ENCODE measurements at places on chromosomes 2 and 18.

DNA sequence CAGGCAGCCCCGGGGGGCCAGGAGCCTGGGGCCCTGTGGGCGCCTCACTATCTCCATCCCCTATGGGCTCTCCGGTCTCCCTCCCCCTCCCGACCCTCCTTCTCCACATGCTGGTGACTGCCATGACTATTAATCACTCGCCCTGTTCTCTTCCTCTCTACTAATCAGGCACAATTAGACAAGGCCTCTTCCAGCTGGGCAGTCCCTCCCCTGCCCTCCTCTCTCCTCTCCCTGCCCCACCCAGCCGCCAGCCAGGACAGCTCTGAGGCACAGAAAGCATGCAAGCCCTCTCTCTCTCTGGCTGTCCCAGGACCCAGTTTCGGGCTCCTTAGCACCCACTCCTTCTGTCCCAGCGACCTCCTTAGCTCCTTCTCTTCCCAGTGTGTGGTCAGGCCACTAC is 5.8 kb downstream of the ASIC4 start:
- H3K27me3 ChIP-seq: no peaks in the 10 kb centered on the region
- no peaks in the 10 kb centered on the region for H3K36me3 ChIP-seq
- H3K27ac ChIP-seq: no peak overlapping the region
- peaks cover 6% of the 10 kb centered on the region for H3K4me1 ChIP-seq
- DNase-seq: no peak

DNA sequence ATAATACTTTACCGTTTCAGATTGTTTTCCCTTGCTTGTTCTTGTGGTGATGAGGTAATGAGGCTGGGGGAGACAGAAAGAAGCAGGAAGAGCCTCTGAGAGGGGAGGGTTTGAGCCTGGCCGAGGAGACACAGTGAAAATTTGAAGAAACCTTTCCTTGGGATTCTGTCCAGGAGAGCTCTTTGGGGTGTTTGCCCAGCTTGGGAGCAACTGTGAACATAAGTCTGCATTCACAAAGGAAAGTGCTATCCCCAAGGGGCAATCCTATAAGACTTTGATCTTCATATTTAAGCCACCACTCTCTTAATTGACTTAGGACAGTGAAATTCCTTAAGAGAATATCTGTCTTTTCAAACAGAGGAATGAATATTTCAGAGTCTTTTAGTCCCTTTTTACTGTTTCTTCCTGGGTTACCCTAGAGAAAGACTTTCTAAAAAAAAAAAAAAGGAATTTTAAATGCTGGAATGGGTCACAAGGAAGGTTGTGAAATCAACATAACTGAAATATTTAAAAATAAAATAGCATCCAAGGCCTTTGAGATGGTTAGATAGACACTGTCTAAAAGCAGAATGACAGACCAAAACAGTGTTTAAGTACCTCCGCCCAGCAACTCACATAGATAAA is 52.5 kb upstream of the STAM2 start:
- H3K36me3 ChIP-seq: no peaks in the 10 kb centered on the region
- H3K4me1 ChIP-seq: no peaks in the 10 kb centered on the region
- no peak overlapping the region for H3K4me3 ChIP-seq
- no peaks in the 10 kb centered on the region for H3K27me3 ChIP-seq

GRCh38 chr18:69845593-69846506 is 101.8 kb downstream of the CD226 start:
- peak; percentile 57 for DNase-seq
- H3K4me1 ChIP-seq: no peaks in the 10 kb centered on the region
- H3K4me3 ChIP-seq: no peak overlapping the region
- no peaks in the 10 kb centered on the region for H3K36me3 ChIP-seq

GRCh38 chr2:204849892-204850291 is 304.6 kb downstream of the PARD3B start:
- no peaks in the 10 kb centered on the region for H3K27me3 ChIP-seq
- no peak overlapping the region for H3K27ac ChIP-seq
- H3K4me1 ChIP-seq: no peaks in the 10 kb centered on the region
- no peak for DNase-seq
- no peaks in the 10 kb centered on the region for H3K36me3 ChIP-seq

DNA sequence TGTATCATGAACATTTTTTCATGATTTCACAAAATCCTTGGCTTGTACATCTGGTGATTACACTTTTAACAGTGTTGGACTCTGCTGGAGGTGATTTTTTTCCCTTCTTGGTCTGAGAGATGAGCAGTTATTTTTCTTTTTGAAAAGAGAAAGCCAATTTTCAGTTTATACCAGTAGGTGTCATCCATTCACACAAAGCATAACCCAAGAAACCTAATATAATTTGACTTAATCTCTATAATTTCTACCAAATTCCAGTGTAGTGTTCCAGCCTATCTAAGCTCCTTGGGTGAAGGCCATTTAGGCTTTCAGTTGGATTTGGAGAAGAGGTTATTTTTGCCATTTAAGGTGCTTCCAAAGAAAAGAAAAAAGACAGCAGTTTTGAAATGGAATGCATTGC is 7.7 kb upstream of the ICOS start:
- H3K27me3 ChIP-seq: no peaks in the 10 kb centered on the region
- no peak overlapping the region for H3K27ac ChIP-seq
- no peak for DNase-seq

DNA sequence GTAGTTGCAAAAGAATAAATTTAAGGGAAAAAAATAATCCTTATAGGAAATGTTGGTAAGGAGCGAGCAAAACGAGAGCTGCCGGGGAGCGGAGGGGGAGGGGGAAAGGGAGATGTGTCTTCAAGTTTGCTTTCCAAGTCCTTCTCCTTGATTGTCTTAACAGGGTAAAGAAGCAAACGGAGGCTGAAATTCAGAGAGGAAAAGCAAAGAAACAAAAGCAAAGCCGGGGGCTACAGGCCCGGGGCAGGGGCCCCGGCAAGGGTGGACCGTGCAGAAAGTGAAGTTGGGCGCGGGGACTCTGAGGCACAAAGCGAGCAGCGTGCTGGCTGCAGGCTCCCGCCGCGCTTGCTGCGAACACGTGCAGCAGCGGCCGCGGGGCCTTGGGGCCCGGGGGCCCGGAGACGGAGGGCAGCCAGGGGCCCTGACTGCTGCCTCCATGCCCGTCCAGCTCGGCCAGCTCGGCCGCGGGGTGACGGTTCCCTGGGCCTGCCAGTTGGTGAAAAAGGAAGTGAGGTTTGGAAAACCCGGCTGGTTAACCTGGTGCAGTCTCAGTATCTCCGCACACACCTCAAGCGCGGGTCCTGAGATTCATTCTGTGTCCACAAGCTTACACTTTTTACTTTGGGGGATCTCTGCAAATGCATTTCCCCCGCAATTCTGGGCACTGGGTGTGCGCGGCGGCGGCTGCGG is 4.1 kb downstream of the BCL11A start:
- peaks cover 8% of the 10 kb centered on the region for H3K36me3 ChIP-seq
- no peaks in the 10 kb centered on the region for H3K27me3 ChIP-seq
- peak overlapping the region; percentile 82 for H3K4me3 ChIP-seq

DNA sequence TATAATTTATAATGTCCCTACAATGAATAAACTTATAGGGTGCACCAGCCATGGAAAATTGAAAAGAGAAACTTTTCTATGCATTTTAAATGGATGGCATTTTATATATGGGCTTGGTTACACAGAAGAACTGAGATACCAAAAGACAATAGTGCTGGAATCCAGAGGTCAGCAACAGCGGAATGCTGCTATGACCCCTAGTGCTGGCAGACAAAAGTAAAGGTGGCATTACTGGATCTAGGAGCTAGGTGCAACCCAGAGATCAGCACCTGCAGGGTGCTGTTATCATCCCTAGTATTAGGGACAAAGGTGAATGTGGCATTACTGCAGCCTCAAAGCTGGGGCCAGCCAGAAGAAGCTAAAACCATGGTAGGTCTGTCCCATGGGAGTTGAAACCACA is 392.7 kb upstream of the ST6GAL2 start:
- no peaks in the 10 kb centered on the region for H3K27me3 ChIP-seq
- no peaks in the 10 kb centered on the region for H3K36me3 ChIP-seq
- peak; percentile 25 for DNase-seq
- no peak overlapping the region for H3K27ac ChIP-seq

- H3K36me3 ChIP-seq: no peaks in the 10 kb centered on the region
- no peaks in the 10 kb centered on the region for H3K27me3 ChIP-seq
- DNase-seq: no peak
- H3K27ac ChIP-seq: no peak overlapping the region
- peaks cover 9% of the 10 kb centered on the region for H3K4me1 ChIP-seq
- no peak overlapping the region for H3K4me3 ChIP-seq
These were observed 238.8 kb downstream of the LDLRAD4 start for GRCh38 chr18:13457327-13457726.

- H3K4me3 ChIP-seq: peak within 1 kb of the TSS; percentile 44
- peaks cover 27% of the 10 kb centered on the region for H3K27me3 ChIP-seq
- H3K36me3 ChIP-seq: no peaks in the 10 kb centered on the region
- no peaks in the 10 kb centered on the region for H3K4me1 ChIP-seq
These were observed at the start of gene EGR4 for GRCh38 chr2:73293534-73294171. TSS of gene EGR4 (minus strand) at chr2:73293548. CDS start at chr2:73293317, 231 bp downstream.

DNA sequence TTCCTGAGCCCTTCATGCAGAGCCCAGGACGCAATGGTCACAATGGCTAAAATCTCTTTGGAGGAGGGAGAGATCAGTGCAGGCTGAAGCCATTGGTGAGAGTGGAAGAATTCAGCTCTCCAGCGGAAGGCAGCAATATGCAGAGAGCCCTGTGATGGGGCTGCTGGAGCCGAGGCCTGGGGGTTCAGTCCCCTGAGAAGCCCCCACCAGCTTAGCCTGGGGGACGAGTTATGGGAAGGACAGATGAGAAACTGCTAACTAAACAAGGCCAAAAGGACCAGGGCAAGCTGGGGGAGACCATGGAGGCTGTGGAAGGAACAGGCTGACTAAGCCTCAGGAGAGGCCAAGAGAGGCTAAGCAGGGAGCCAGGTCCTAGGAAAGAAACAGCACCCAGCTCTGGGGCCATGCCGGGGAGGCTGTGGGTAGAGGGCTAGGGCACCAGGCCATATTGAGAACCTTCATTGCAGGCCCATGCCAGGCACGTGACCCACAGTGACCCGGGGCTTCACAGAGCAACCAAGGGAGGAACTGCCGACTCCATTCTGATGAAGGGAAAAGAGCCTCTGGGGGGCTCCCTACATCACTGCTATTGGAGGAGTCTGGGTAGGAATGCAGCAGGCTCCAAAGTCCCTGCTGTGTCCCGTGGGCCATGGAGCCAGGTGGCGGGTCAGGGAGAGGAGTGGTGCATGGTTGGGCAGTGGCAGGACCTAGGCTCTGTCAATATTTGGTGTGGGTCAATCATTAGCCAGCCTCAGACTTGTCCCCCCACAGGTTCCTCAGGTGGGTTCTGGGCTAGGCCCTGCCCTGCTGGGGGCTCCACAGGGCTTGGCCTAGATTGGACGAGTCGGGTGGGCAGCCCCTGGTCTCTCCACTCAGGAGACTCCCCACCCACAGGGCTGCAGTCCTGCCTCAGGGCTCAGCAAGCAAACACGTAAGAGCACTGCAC is 19.8 kb downstream of the PROC start:
- no peaks in the 10 kb centered on the region for H3K36me3 ChIP-seq
- H3K4me1 ChIP-seq: no peaks in the 10 kb centered on the region
- H3K4me3 ChIP-seq: no peak overlapping the region
- no peaks in the 10 kb centered on the region for H3K27me3 ChIP-seq

DNA sequence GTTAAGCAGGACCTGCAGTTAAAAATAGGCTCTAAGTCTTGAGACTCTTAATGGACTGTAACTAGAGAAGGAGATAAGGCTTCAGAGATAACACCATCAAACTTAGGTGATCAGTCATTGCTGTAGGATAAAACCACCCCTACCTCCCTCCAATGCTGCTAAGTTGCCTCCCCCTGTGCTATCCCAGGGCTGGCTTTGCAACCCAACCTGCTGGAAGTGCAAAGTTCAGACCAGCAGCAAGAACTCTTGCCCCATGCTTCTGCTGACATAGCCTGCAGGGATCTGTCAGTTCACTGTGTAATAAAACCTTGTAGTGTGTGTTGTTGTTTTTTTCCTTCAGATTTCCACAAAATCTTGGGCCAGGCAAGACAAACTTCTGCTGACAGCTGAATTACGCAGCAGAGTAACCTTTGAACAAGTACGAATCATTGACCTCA is 57.4 kb upstream of the EPB41L3 start:
- no peaks in the 10 kb centered on the region for H3K27me3 ChIP-seq
- no peak overlapping the region for H3K27ac ChIP-seq
- H3K4me1 ChIP-seq: peaks cover 6% of the 10 kb centered on the region
- DNase-seq: peak; percentile 89

GRCh38 chr2:200077838-200078237 is 122.5 kb downstream of the MAIP1 start:
- no peak for DNase-seq
- no peaks in the 10 kb centered on the region for H3K36me3 ChIP-seq
- H3K4me1 ChIP-seq: peaks cover 3% of the 10 kb centered on the region
- H3K4me3 ChIP-seq: no peak overlapping the region

GRCh38 chr18:44747157-44747556 is 66.5 kb downstream of the SETBP1 start:
- DNase-seq: no peak
- no peak overlapping the region for H3K4me3 ChIP-seq
- H3K36me3 ChIP-seq: no peaks in the 10 kb centered on the region
- no peak overlapping the region for H3K27ac ChIP-seq

DNA sequence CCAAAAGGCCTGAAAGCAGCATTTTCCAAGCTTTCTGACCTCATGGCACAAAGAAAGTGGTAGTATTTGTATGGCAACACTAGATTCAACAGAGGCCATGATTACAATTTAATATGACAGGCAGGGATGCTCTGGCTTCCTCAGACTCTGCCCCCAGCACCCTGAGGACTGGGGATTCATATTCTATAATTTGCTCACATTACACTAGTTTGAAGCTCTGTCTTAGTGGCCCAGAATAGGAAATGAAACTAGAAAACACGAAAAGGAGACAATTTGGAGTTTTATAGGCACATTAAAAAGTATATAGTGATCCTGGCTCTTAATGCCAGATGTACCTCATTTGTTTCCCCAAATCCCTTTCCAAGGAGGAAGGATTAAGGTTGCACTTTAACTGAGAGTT is 173.0 kb upstream of the STK17B start:
- H3K27me3 ChIP-seq: no peaks in the 10 kb centered on the region
- no peak overlapping the region for H3K4me3 ChIP-seq
- H3K4me1 ChIP-seq: no peaks in the 10 kb centered on the region
- H3K36me3 ChIP-seq: no peaks in the 10 kb centered on the region
- H3K27ac ChIP-seq: no peak overlapping the region

GRCh38 chr2:44218771-44219170 is 50.1 kb downstream of the PPM1B start:
- no peak overlapping the region for H3K27ac ChIP-seq
- DNase-seq: no peak
- no peaks in the 10 kb centered on the region for H3K4me1 ChIP-seq
- no peak overlapping the region for H3K4me3 ChIP-seq
- H3K36me3 ChIP-seq: no peaks in the 10 kb centered on the region
- no peaks in the 10 kb centered on the region for H3K27me3 ChIP-seq
